ENCODE measurements at places on chromosomes 1 and 21. TPM values are rescaled to one million over a fixed set of nuclear protein-coding genes. Genes with fewer than 3 reads are reported as not detected.

Gene LCE6A
- not detected for total RNA-seq

Gene SLC25A34
- 1.5 TPM for total RNA-seq

Gene DNAJB4
- total RNA-seq: 34.7 TPM

Gene KCNH1
- 0.54 TPM for total RNA-seq

Gene NIBAN1
- total RNA-seq: 25.4 TPM

Gene KIF21B
- total RNA-seq: 5.6 TPM

Gene ATP6V1G3
- 1.9 TPM for total RNA-seq

Gene LRRC38
- total RNA-seq: not detected

Gene GPR37L1
- total RNA-seq: 0.13 TPM

Gene SDHB
- 92.0 TPM for total RNA-seq

Gene TRIM67
- not detected for total RNA-seq

Gene RPS27
- 1,447 TPM for total RNA-seq

Gene SPRR2A
- 0.60 TPM for total RNA-seq

Gene CLDN19
- 23.2 TPM for total RNA-seq

Gene ZFYVE9
- total RNA-seq: 18.9 TPM

Gene PGBD5
- total RNA-seq: 3.7 TPM

Gene MANEAL
- 4.7 TPM for total RNA-seq

Gene LCE2B
- total RNA-seq: not detected

Gene FYB2
- total RNA-seq: 5.5 TPM

Gene PGD
- 72.8 TPM for total RNA-seq

Gene AADACL4
- 0.16 TPM for total RNA-seq

Gene DENND2C
- total RNA-seq: 2.5 TPM

Gene OR11L1
- not detected for total RNA-seq

Gene BSND
- 1.4 TPM for total RNA-seq

Gene PRAMEF4
- total RNA-seq: not detected

Gene RORC
- 19.1 TPM for total RNA-seq

Gene ANXA9
- total RNA-seq: 3.3 TPM

Gene NBPF4
- not detected for total RNA-seq

Gene MSH4
- 0.41 TPM for total RNA-seq
